ENCODE measurements at places on chromosomes 13 and 19.

GRCh38 chr19:6862673-6863078, 24.7 kb upstream of the ADGRE1 start:
- peak; percentile 93 for DNase-seq

GRCh38 chr19:17311455-17312188, 2.3 kb downstream of the DDA1 start:
- DNase-seq: no peak

DNA sequence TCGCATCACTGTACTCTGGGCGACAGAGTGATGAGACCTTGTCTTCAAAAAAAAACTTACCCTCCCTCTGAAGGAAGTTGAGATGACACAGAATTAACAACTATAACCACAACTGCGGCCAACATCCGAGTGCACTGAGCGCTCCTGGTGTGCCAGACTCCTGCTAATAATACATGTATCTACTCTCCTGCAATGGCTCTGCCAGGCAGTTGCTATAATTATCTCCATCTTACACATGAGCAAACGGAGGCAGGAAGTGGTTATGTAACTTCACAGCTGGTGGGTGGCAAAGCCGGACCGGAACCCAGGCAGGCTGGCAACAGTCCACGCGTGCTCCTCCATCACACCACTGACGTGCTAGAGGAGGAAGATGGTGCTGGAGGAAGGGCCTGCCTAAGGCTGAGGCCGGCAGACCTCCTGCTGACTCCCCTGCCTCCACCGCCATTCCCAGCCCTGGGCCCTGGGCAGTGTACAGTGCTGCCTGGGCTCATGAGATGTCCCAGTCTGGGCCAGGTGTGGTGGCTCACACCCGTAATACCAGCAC, 12.6 kb downstream of the XRCC1 start:
- DNase-seq: peak; percentile 70

GRCh38 chr19:3765121-3765520, 2.6 kb downstream of the MRPL54 start:
- DNase-seq: no peak

- no peak for DNase-seq
These were observed 136.8 kb downstream of the TBC1D4 start for GRCh38 chr13:75345193-75345592.

- no peak for DNase-seq
These were observed 533 bp upstream of the UHRF1 start for GRCh38 chr19:4908781-4909155.

DNA sequence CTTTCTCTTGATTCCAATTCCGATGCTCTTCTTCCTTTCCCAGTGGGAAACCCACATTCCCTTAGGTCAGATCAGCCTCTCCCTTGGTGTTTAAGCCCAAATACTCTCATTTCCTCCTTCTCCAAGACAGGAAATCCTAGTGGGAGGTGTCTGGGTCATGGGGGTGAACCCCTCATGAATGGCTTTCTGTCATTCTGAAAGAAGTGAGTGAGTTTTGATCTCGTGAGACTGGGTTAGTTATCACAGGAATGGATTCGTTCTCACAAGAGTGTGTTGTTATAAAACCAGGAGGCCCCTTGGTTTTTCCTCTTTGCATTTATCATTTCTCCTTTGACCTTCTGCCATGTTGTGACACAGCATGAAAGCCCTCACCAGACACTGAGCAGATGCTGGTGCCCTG, 76.2 kb upstream of the MTIF3 start:
- no peak for DNase-seq

DNA sequence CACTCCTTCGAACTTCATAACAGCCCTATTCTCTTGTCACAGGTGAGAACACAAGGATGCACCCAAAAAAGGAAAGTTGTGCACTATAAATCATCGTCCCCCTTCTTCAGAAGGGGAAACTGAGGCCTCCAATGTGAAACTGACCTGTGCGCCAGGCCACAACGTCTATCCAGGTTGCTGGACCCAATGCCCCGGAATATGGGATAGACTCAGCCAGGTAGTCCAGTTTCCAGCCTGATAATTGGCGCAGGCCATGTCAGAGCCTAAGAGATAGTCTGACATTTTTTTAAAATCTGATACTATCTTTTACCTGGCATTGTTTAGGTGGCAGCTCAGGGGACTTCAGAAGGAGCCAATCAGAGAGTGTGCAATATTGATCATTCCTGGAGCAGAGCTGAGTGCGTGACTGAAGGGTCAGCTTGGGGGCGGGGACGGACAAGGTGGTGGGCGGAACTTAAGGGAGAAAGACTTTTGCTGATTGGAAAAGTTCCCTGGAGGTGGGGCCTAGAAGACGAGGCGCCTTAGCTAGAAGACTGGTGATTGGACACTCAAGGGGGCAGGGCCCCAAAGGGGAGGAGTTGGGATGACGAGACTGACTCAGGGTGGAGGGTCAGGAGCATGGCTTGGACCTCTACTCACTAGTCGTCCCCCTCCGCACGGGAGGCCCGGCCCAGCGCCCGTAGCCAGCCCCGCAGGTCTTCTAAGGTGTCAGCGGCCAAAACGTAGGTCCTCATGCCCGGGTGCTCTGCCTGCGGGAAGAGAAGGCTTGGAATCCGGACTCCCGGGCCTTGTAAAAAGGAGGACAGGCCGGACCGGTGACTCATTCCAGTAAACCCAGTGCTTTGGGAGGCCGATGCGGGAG, 8.5 kb downstream of the PLEKHA4 start:
- DNase-seq: no peak

GRCh38 chr13:96993634-96994016, 651 bp downstream of the OXGR1 start:
- no peak for DNase-seq

DNA sequence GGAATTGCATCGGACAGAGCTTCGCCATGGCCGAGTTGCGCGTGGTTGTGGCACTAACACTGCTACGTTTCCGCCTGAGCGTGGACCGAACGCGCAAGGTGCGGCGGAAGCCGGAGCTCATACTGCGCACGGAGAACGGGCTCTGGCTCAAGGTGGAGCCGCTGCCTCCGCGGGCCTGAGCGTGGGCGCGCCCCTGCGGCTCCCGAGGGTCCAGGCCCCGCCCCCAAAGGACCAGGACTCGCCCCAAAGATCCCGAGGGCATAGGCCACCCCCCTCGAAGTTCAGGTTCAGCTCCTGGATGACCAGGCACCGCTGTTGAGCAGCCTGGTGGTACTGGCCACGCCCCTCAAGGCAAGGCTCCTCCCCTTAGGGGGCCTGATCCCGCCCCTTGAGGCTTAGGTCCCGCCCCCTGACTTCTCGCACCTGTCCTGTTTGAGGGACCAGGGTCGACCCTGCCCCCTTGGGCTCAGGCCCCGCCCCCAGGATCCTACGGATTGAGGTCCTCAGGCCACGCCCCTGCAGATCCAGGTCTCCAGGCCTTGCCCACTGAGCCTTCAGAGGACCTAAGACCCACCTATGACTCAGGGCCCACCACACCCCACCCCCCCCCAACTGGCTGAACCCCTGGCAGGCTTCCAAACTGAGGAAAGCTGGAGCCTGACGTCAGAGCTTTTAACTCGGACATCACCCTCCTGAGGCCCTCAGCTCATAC, 43.1 kb downstream of the CYP4F22 start:
- DNase-seq: peak; percentile 74

GRCh38 chr19:39765091-39766076, 13.3 kb upstream of the LEUTX start:
- DNase-seq: peak; percentile 40

DNA sequence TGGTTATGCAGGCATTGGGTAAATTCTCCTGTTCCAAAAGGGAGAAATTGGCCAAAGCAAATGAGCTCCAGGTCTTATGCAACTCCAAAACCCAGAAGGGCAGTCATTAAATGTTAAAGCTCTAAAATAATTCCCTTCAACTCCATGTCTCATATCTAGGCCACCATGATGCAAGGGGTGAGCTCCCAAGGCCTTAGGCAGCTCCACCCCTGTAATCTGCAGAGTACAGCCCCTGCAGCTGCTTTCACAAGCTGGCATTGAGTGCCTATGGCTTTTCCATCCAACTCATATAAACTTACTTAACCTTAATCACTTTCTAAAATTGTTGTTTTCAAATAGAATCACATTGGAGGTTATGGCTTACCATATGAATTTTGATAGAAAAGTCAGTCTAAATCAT, 44.7 kb upstream of the ZNF429 start:
- no peak for DNase-seq

DNA sequence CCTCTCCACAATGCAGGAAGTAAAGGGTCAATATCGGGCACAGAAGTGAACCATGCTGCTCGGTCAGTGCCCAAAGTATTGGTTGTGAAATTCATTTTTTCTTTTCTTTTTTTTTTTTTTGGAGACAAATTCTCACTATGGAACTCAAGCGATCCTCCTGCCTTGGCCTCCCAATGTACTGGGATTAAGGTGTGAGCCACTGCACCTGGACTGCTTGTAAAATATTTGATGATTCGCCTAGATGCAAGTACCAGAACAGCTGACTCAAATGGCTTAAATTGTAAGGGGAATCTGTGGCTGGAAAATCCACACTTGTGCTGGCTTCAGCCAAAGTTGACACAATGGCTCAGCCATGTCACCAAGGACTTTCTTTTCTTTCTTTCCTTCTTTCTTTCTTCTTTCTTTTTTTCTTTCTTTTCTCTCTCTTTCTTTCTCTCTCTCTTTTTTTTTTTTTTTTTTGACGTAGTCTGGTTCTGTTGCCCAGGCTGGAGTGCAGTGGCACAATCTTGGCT, 43.7 kb downstream of the NUMBL start:
- DNase-seq: no peak

- DNase-seq: peak; percentile 30
These were observed 9.9 kb downstream of the RFX2 start for GRCh38 chr19:6100284-6100915.
